ENCODE measurements at places on chromosomes 4 and X. TPM values are rescaled to one million over a fixed set of nuclear protein-coding genes. Genes with fewer than 3 reads are reported as not detected.

The TMEM156 gene
- 0.68 TPM for polyA plus RNA-seq

The HSFX4 gene
- polyA plus RNA-seq = not detected

The PLAC8 gene
- polyA plus RNA-seq = 0.61 TPM

The UGT2B15 gene
- not detected for polyA plus RNA-seq

The GUF1 gene
- 11.9 TPM for polyA plus RNA-seq

The EDA gene
- 0.75 TPM for polyA plus RNA-seq

The MAGEA8 gene
- not detected for polyA plus RNA-seq

The NLGN4X gene
- 2.0 TPM for polyA plus RNA-seq

The MAGEA9B gene
- polyA plus RNA-seq = not detected

The SUPT20HL1 gene
- polyA plus RNA-seq = not detected

The RS1 gene
- not detected for polyA plus RNA-seq

The STATH gene
- polyA plus RNA-seq = not detected

The RNF4 gene
- polyA plus RNA-seq = 78.3 TPM

The PRDM5 gene
- 2.3 TPM for polyA plus RNA-seq

The SYNPO2 gene
- 0.77 TPM for polyA plus RNA-seq

The SMR3B gene
- not detected for polyA plus RNA-seq

The RNF150 gene
- polyA plus RNA-seq = 0.09 TPM

The MAGED1 gene
- polyA plus RNA-seq = 49.4 TPM

The GEMIN8 gene
- polyA plus RNA-seq = 37.9 TPM

The NRK gene
- 0.35 TPM for polyA plus RNA-seq

- DNase-seq = no peak
These were observed 310.5 kb downstream of the TENM3 start for GRCh38 chr4:182553653-182554052.

DNA sequence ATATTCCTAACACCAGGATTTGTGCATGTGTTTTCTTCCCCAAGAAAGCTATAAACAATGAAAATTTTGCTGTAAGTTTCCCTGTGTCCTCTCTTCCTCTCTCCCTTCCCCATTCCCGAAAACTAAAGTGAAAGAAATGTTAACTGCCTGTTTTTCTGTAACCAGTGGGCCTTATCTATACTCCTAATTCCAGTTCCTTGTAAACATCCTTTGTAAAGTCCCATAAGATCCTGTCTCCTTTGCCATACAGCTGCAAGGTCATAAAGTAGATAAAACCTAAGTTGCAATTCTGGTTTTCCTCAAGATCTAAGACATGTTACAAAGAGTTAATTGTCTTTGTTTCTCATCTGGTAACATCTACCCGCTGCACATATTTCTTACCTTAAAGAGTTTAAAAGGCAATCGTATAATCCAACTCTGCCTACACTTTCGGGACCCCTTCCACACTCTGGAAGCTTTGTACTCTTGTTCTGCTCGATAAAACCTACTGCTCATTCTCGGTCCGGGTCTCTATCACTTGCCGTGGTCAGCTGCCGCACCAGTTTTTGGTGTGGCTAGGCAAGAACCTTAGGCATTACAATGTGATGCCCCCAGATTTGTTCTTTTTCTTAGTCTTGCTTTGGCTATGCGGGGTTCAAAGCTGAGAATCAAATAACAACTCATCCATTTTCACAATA is 20.5 kb downstream of the UGT2B7 start:
- DNase-seq = no peak

- no peak for DNase-seq
These were observed 334.0 kb downstream of the PTTG2 start for GRCh38 chr4:38294238-38294637.

GRCh38 chr4:157165935-157166610 is 54.5 kb upstream of the GRIA2 start:
- no peak for DNase-seq

DNA sequence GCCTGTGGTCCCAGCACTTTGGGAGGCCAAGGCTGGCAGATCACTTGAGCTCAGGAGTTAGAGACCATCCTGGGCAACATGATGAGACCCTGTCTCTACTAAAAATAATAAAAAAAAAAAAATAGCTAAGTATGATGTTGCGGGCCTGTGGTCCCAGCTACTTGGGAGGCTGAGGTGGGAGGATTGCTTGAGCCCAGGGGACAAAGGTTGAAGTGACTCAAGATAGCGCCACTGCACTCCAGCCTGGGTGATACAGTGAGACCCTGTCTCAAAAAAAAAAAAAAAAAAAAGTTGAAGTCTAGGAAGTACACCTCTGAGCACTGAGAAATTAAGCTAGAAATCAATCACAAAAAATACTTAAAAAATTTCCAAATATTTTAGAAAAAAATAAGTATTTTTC is 86.5 kb downstream of the FRAS1 start:
- DNase-seq = no peak

- no peak for DNase-seq
These were observed 1.1 kb downstream of the TMEM131L start for GRCh38 chr4:153466949-153467896.

DNA sequence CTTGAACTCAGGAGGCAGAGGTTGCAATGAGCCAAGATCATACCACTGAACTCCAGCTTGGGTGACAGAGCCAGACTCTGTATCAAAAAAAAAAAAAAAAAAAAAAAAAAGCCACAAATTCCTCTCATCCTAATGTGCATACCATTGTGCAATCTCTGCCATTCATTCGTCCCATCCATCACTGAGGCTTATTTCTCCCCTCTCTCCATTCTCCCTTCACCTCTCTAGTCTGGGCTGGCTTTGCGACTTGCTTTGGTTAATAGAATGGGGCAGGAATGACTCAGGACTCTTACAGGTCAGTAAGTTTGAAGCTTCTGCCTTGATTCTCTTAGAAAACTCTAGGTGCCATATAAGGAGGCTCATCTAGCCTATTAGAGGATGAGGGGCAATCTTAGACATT is 60.3 kb upstream of the DDX3X start:
- DNase-seq = no peak

GRCh38 chr4:163679189-163679588 is 184.7 kb downstream of the TMA16 start:
- no peak for DNase-seq

DNA sequence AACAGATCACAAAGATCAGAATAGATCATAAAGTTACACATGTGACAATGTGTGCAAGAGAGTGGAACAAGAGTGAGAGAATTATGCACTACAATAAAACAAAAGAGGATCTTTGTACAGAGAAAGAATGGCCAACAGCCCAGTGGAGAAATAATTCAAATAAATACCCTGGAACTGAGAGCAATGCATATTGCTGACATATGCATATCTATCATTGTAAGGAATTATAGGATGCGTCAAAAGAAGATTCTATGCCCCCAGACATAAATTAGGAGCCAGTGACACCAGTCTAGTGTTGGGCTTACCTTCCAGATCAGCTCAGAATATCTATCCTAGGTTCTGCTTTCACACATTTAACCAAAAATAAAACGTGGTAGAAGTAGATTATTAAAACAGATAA is 320.1 kb upstream of the VCX start:
- DNase-seq = no peak

GRCh38 chr4:36133658-36134057 is 110.7 kb downstream of the ARAP2 start:
- DNase-seq = no peak

DNA sequence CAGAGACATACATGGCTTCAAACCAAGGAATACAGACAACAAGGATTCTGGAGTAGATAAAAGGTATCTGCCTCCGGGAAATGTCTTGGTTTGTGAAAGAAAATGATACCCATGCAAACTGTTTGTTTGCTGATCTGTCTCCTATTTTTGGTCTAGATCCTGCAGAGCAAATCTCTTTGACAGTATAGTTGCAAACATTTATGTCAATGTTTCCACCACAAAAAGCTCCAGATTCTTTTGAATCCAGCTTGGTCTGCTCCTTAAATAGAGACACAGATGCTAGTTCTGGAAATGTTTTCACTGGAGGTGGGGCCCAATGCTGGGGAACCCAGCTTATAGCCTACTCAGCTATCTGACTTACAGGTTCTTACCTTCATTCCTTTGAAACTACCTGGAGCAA is 119.7 kb downstream of the ATG4A start:
- DNase-seq = no peak

DNA sequence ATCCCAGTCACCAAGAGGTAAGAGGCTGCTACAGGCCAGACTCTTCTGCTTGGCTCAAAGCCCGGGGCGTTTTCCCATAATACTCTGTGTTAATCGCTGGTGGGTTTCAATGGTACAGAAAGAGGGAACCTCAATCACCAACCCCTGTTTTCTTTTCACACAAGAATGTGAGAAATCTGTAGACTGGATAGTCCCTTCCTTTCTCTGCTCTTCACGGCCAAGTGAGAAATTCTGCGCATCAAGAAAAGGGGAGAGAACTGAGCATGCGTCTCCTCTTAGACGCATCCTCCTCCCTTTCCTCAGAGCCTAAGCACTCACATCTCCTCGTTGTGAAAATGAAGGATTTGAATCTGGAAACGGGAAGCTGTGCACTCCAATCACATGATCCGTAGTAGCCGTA is 64.7 kb downstream of the CLNK start:
- DNase-seq = no peak

DNA sequence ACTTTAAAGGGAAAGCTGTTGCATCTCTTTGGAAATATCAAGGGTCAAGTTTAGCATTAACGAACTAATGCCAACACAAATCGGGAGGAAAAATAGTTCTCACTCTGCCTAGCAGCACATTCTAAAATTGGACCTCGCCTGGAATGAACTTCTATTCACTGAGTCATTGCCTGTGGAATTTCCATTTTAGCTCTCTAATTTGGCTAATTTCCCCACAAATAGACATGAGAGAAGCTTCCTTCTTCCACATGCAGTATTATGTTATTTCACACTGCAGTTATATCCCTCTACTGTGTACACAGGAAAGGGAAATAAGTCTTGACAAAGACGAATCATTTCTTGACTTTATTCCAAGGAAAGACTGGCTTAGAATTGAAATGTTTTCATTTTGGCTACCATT is 9.3 kb downstream of the ZXDA start:
- no peak for DNase-seq

GRCh38 chr4:174739576-174739975 is 89.5 kb downstream of the GLRA3 start:
- DNase-seq = no peak

DNA sequence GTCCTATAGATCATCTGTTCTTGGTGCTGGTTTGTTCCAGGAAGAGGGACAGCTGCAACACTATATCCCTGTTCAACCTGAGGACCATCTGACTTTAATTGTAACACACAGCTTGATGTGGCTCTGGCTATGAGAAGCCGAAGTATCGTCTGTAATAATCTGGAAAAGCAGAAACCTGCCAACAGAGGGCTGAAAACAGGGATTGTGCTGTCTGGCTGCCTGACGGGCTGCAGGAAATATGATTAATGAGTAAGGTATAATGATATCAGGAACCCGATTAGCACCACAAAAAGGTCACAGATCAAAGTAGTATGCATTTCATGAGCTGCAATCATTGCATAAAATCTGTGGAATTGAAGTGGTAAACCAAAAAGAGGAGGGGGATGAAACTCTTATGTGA is 170.4 kb upstream of the MAB21L2 start:
- no peak for DNase-seq

DNA sequence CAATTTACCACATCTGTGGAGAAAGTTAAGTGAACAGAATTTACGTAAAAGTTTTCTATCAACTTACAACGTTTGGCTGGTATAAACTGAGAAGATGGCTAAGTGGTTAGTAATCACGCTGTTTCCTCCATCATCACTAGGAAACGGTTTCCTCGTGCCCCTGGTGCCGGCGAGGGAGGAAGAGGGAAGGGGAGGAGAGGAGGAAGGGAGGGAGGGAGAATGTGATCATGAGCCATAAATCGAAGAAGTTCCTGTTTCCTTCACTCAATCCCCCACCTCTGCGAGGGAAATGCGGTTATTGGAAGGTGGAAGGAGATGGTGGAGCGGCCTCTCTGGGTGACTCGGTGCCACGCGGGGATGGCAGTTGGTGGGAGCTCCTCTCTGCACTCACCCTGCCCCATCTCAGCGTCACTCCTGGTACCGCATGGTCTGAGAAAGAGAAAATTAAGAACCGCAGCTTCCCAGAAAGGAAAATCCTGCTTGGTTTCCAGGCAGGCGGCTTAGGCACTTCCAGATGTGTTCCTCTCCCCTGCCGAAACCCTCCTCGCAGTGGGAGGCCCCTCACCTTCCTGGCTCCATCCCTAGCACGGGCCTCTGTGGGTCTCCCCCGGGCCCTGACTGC is 216.8 kb downstream of the AFAP1 start:
- DNase-seq = no peak

DNA sequence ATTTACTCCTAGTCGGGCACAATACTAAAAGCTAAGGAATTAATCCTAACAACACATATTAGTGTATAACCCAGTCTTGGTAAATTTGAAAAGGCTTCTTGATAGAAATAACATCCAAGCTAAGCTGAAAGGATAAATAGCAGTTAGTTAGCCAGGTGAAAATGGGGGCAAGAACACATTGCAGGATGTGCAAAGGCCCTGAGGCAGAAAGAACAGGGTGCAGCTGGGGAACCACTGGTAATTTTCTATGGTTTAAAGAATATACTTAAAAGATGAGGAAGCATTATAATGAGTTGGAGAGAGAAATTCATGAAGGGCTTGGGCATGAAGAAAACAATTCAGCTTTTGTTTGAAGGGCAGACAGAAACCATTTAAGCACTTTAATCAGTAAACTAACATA is 689.0 kb downstream of the ADGRL3 start:
- DNase-seq = no peak

DNA sequence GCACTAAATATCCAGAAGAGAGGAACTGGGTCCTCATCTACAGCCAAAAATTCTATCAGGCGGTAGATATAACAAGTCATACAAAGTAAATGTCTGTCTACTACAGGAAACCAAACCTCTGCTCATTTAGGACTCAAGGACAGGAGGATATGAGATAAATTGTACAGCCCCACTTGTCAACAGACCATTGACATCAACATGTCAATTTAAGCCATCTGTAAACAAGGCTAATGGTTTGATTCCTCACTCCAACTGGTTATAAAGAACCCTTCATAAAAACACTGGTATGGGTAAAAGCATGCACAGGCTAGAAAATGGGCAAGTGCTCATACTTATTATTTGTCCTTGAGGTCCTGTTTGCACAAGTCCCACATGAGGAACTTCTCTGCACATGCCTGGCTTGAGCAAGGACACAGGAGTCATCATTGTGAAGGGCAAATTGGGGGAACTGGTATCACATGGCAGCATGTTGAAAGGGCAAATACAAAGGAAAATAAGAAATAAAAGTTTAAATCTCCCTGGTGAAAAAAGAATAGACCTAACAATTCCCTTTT is 13.2 kb downstream of the RTL8B start:
- DNase-seq = no peak

DNA sequence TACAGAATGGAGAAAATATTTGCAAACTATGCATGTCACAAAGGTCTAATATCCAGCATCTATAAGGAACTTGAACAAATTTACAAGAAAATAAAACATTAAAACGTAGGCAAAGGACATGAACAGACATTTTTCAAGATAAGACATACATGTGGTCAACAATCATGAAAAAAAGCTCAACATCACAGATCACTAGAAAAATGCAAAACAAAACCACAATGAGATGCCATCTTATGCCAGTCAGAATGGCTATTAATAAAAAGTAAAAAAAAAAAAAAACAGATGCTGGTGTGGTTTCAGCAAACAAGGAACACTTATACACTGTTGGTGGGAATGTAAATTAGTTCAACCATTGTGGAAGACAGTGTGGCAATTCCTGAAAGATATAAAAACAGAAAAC is 75.8 kb upstream of the IL13RA2 start:
- DNase-seq = no peak
